ENCODE measurements at places on chromosomes 4 and X.
A peak's percentile ranks its signal among the peaks of the same experiment; 100 is the strongest.

DNA sequence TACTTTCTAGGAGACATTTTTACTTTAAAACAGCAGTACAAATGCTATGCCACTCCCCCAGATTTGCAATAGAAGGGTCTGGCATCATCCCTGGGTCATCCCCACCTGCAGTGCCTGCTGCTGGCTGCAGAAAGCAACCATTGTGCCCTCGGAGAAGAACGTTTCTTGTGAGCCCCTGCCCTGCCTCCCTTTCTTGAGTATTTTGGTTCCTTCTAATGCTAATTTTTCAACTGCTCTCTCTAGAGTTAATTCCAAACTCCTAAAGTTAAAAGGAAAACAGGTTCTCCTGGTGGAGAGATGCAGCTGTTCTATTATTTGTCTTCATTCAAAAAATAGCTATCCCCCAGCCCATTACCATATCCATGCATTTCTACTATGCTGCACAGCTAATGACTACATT is 107.1 kb downstream of the IDS start:
- DNase-seq = no peak

DNA sequence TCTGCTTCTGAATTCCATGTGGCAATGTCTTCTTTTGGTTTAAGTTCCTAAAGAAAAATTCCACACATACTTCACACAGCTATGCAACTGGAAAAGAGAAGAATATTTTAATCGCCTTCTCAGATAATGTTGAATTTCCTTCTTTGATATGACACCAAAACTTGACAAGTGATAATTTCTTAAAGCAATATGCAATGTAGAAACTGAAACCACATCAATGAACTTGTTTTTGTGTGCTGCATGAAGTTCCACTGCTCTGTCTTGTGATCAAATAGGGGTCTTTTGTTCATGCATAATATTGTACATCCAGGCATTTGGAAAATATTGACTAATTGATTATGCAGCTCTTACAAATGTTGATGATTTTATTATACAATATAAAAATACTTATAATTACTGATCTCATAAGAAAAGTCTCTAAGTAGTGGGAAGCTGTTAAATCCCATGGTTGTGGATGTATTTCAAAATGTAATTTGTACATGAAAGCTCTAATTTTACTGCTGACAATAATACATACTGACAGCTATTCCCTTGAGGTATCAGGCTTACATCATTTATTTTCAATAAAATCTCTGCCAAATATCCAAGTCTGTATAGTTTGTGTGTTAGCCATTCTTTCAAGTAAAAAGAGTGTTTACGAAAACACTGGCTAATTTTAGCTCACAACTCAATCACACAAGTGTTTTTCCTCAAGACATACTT is 56.5 kb downstream of the AGA start:
- DNase-seq = no peak

DNA sequence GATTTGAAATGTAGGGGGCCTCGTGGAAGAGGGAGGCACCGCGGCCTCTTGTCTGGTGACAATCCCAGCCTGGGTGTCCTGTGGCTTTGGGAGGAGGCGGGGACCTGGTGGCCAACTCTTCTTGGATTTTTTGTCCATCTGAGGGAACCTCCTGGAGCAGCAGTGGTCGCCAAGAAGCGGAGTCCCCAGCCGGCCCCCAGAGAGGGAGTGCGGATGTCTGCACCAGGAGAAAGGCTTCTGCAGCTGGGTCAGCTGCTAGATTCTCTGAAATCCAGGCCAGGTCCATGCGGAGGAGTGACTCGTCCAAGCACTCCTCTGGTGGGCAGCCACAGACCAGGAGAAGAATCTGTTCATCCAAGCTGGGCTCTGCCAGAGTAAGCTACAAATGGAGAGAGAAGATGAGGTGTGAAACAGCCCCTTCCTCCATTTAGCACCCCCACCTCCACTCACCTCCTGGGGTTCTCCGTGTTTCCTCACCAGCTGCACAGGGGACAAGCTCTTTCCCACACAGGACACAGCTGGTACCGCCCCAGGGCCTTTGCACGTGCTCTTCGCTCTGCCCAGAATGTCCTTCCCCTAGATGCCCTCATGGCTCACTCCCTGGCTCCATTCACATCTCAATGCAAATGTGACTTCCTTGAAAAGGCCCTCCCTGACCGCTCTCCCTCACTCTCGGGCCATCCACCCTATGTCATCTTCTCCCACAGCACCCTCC is 27.6 kb downstream of the C4orf50 start:
- no peak for DNase-seq

DNA sequence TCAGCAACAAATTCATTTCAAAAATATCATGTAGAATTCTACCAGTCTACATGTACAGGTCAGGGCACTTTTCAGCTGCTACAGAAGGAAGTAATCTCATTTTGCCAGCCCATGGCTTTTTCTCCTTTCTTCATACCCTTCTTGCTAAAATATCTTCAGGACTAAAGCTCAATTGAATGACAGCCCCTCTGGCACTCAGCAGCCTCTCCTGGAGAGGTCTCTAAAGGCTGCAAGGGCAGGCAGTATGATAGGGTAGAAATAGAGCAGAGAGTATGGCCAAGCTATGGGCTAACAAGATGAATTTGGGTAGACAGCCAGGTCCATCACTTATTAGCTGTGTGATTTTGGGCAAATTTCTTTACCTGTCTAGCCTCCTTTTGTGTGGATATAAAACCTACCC is 224.6 kb upstream of the RPL34 start:
- no peak for DNase-seq

DNA sequence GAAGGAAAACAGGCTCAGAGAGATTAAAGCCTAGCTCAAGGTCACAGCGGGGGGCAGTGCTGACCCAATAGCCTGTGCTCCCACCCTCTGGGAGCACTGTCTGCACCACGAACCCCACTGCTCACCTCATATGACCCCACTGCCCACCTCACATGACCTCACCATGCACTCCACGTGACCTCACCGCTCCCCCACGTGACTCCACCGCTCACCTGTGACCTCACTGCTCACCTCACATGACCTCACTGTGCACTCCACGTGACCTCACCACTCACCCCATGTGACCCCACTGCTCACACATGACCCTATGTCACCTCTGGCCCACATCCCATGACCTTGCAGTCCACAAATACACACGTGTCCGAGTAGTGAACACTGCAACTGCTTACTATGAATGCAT is 55.4 kb downstream of the ACOX3 start:
- DNase-seq = no peak

DNA sequence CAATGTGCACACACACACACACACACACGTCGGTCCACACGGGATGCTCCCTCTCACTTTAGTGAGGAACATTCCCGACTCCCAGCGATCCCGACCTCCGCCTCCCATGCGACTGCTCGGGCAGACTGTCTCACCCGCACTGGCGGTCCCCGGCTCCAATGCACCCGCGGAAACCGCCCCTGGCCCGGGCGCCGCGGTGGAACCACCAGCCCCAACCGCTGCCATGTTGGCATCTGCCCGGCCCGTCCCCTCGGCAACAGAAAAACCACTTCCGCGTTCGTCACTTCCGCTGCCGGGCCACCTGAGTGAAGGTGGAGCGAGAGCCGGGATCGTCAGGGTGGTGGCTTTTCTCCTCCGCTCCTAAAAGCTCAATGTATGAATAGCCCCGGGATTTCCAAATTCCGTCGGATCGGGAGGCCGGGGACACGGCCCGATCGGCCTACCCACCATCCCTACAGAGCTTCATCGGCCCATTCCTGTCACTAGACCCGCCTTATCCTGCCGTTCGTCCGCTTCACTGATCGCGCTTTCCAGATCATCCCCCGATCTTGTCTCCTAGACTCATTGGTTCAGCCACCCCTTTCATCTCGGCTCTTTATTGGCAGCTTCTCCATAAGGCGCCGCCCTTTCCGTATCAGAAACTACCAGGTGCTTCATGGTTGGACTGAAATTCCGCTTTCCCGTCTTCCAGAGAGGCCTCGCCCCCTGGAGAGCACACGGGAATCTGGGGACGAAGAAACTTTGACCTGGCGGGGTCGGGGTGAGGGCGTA is at the start of gene SLC35A2:
TSS of gene SLC35A2 (minus strand) at position 235 of the 771 bp plus-strand sequence. CDS start at position 225, 10 bp downstream.
- peak; percentile 77 for DNase-seq

- no peak for DNase-seq
These were observed 15.8 kb downstream of the DCTD start for GRCh38 chr4:182901337-182901736.

DNA sequence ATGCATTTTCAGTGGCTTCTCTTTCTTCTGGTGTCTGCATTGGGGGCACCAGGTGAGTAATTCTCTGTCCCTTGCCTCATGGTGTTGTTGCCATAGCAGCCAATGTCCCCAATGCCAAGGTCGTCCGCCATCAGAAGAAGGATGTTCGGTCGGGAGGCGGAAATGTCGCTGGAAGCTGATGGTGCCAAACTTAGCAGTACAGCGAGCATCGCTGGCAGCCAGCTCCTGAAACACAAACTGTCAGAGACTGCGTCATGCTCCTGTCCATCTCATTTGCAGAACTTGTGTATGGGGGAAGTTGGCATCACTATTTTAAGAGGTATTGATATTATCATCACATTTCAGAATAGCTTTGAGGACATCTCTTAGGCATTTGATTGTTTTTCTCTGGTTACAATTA is 29.1 kb upstream of the ARSD start:
- no peak for DNase-seq

- no peak for DNase-seq
These were observed 54.8 kb upstream of the MAPK10 start for GRCh38 chr4:86414686-86415085.

DNA sequence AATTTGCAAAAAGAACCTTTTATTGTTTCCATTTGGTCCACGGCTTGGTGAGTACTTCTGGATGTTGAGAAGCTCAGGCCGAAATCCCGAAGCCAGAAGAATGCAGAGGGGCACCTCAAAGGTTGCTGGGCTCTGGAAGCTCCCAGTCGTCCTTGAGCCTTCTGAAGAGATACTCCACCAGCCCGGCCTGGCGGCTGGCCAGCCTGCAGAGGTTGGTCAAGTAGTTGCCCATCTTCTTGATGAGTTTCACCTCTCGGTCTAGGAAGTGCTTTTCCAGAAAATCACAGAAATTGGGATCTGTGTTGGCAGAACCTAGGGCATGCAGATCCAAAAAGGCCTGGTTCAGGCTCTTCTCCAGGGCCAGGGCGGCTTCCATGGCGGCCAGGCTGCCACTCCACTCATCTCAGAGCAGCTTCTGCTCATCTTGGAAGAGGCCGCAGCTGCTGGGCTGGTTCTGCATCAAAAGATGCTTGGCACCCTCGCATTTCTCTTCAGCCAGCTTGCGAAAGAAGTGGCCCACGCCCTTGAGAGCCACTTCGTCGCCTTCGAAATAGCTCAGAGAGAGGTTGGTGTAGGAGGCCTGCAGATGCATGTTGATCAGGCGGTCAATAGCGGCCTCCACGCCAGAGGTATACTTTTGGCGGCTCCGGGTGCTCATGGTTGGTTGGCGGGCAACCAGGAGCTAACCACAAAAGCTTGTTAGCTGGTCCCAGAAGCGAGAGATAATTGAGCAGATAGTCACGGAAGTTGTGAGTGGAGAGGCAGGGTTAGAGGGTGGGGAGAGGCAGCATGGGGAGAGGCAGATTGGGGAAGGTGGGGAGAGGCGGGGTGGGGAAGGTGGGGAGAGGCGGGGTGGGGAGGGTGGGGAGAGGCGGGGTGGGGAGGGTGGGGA is 76.5 kb upstream of the TSPAN7 start:
- no peak for DNase-seq

DNA sequence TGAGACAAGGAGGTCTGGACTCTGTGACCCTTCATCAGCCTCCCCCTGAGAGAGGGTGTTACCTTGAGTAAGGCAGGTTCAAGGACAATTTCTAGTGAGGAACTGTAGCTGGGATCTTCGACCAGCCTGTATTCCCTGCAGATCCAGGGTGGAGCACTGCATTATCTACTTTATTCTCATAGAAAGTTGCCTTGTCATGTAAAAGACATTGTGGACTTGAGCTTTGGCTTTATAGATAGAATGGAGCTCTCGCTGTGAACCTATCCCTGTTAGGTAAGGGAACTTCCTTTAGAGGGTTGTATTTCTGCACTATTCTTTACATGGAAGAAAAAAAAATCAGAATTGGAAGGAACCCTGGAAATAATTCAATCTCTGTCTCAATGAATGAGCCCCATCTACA is 91.4 kb downstream of the MAOA start:
- DNase-seq = no peak

GRCh38 chrX:134388161-134389109 is 71.5 kb upstream of the HPRT1 start:
- DNase-seq = no peak

- DNase-seq = no peak
These were observed 2.7 kb downstream of the NALF2 start for GRCh38 chrX:69506617-69507499.

- DNase-seq = no peak
These were observed 33.8 kb downstream of the RBBP7 start for GRCh38 chrX:16836371-16836770.

GRCh38 chr4:25113915-25114904 is 46.0 kb downstream of the SEPSECS start:
- no peak for DNase-seq

DNA sequence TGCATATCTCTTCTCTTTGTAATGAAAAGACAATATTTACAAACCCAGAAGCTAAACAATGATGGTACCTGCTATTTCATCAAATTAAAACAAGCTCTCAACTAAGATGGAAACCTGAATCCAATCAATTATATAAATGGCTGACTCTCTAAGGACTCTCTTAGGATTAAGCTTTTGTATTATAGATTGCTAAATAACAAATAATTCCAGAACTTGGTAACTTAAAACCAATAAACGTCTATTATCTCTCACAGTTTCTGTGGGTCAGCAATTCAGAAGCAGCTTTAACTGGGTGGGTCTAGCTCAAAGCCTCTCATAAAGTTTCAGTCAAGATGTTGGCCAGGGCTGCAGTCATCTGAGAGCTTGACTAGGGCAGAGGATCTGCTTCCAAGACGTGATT is 12.4 kb downstream of the PHKA2 start:
- no peak for DNase-seq

DNA sequence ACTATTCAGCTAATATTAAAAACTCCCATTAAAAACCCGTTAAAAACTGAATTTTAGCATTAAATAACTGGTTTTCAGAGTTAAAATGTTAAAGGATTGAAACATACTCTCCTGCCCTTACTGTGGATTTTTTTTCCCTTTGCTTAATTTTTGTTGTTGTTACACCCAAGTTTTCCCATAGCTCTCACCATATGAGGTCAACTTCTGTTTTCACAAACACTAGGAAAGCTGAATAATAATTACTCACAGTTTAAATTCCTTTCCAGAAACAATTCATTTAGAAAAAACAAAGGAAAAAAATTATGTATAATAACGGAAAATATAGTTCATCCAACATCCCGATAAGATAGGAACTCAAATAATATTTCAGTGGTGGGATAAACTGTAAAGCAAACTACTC is 129.0 kb downstream of the PPP3CA start:
- no peak for DNase-seq

GRCh38 chr4:791252-791897 is 34.6 kb downstream of the CPLX1 start:
- DNase-seq = no peak

GRCh38 chr4:81580346-81580993 is 108.8 kb upstream of the RASGEF1B start:
- DNase-seq = no peak

DNA sequence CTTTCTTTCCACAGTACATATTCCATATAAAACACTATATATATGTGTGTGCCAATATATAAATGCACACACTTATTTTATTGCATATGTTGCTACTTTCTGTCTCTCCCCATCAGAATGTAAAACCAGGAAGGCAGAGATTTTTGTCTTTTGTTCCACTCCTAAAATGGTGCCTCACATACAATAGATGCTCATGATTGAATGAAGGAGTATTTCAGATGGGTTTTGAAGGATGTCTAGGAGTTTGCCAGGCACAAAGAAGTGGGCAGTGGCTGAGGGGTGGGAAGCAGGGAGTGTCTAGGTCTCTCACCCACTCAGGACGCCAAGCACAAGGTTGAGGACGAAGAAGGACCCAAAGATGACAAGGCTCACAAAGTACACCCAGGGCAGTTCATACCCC is 5.4 kb downstream of the CACNA1F start:
- no peak for DNase-seq

Measured in stimulated activated CD4-positive, alpha-beta T cell treated with anti-CD3 and anti-CD28 coated beads, Interleukin-15, amount 100 ng/mL, for 1 hour (primary cell).